ENCODE measurements at places on chromosomes 4 and X. TPM values are rescaled to one million over a fixed set of nuclear protein-coding genes. Genes with fewer than 3 reads are reported as not detected.

KLHL13 gene
- total RNA-seq: 0.08 TPM

TDO2 gene
- total RNA-seq: not detected

PPP1R2C gene
- total RNA-seq: not detected

- H3K4me1 ChIP-seq: peaks cover 24% of the 10 kb centered on the region
- H3K4me3 ChIP-seq: no peak overlapping the region
- no peak overlapping the region for H3K27ac ChIP-seq
- no peaks in the 10 kb centered on the region for H3K36me3 ChIP-seq
- H3K27me3 ChIP-seq: peaks cover 2% of the 10 kb centered on the region
- no peak for DNase-seq
These were observed 29.1 kb upstream of the C1QTNF7 start for GRCh38 chr4:15398732-15399131.

DNA sequence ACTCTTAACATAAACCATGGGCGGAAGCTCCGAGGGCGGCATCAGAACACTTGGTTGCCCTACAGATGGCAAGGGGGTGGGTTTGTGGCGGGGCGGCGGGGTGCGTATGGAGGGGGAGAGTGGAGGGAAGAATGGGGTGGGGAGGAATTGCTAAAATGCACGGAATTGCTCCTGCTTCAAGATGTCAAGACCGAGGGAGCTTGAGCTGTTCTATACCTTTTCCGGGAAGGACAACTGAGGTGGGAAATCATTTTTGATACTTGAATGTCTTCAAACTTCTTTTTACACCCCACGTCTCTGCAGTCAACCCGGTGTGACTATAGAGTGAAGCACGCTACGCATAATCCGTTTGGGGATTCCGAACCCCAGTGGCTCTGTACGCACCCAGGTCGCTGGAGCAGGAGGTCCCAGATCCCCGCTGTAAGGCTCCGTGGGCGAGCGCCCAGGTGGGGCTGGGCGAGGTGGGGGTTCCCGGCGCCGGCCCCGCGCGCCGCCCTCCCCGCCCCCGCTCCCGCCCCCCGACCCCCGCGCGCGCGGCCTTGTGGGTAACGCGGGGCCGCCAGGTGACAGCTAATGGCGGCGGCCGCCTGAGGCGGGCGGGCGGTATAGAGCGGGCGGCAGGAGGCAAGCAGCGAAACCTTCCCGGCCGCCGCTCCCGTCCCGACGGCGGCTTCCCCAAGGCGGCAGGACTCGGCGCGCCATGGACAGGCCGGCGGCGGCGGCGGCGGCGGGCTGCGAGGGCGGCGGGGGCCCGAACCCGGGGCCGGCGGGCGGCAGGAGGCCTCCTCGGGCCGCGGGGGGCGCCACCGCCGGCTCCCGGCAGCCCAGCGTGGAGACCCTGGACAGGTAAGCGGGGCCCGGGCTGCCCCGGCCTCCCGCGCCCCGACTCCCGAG is at the start of gene MTMR1:
Gene MTMR1 (plus strand): TSS at position 566 of the 894 bp plus-strand sequence. CDS start 135 bp downstream, at position 701.
- H3K4me3 ChIP-seq: peak within 1 kb of the TSS; percentile 91
- H3K36me3 ChIP-seq: peaks cover 33% of the 10 kb centered on the region
- no peaks in the 10 kb centered on the region for H3K27me3 ChIP-seq
- H3K27ac ChIP-seq: peak within 1 kb of the TSS; percentile 98
- H3K4me1 ChIP-seq: peaks cover 68% of the 10 kb centered on the region
- DNase-seq: peak; percentile 58

GRCh38 chr4:4840351-4840750 is 19.1 kb upstream of the MSX1 start:
- H3K4me3 ChIP-seq: no peak overlapping the region
- H3K4me1 ChIP-seq: peaks cover 11% of the 10 kb centered on the region
- no peaks in the 10 kb centered on the region for H3K36me3 ChIP-seq
- H3K27ac ChIP-seq: no peak overlapping the region
- DNase-seq: no peak

DNA sequence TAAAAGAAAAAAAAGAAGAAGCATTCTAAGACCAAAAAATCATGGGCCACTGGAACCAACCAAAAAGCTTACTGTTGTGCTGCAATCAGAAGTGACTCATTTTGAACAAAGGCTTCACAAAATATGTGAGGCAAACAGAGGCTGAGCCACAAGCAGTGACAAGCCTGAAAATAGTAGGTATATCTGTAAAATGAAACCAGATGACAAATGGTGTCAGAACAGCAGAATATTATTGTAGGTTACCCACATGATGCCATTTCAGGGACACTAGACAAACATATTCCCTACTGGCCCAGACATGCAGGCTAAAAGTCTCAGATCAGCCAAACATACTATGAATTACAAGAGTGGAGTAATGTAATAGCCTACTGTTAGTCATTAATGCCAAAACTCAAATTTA is 1301.8 kb upstream of the DIAPH2 start:
- no peaks in the 10 kb centered on the region for H3K36me3 ChIP-seq
- no peak overlapping the region for H3K4me3 ChIP-seq
- no peak for DNase-seq
- no peaks in the 10 kb centered on the region for H3K27me3 ChIP-seq

- no peaks in the 10 kb centered on the region for H3K27me3 ChIP-seq
- DNase-seq: no peak
- H3K4me3 ChIP-seq: no peak overlapping the region
- H3K4me1 ChIP-seq: peaks cover 9% of the 10 kb centered on the region
These were observed 129.0 kb downstream of the ARAP2 start for GRCh38 chr4:36115312-36115711.

DNA sequence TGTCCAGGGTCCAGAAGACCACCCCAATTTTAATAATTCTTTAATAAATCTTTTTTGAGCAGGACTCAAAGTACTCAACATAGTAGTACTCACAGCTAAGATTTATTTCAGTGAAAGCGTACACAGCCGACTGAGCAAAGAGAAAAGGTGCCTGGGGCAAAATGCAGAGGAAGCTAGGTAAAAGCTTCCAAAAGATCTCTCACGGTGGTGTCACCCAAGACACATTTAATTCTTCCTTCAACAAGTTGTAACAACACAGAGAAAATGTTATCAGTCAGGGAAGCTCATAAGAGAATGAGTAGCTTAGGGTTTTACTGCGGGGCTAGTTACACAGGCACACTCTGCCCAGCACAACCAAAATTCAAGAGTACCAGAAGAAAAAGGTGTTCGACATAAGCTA is 201.1 kb downstream of the OPHN1 start:
- no peaks in the 10 kb centered on the region for H3K27me3 ChIP-seq
- DNase-seq: no peak
- H3K36me3 ChIP-seq: no peaks in the 10 kb centered on the region
- no peaks in the 10 kb centered on the region for H3K4me1 ChIP-seq

DNA sequence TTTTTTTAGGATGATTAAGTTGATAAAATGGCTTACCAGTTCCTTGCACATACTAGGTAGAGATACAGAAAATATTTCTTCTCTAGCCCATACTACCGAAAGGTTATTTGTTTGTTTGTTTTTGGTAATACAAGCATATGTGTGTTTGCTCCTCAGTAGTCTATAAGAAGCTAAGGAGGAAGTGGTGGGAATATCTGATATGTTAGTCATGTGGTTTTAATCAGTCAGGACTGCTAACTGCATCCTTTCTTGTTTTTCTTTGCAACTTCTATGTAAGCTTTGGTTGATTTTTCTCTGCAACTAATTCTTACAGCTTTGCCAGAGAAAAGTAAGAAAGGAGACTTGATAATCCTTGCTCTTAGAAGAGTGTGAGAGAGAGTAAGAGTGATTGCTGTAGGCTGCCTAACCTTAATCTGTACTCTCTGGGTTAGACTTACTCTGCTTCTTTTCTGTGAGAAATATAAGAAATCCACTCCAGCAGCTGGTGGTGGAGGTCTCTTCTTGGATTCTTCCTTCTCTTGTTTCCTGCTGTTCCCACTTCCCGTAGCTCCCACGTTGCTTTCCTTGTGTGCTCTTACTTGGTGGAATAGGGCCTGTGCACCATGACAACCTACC is 28.3 kb downstream of the SEPTIN11 start:
- no peak overlapping the region for H3K4me3 ChIP-seq
- H3K4me1 ChIP-seq: peaks cover 46% of the 10 kb centered on the region
- no peak overlapping the region for H3K27ac ChIP-seq
- H3K27me3 ChIP-seq: no peaks in the 10 kb centered on the region
- DNase-seq: no peak
- H3K36me3 ChIP-seq: peaks cover 25% of the 10 kb centered on the region

DNA sequence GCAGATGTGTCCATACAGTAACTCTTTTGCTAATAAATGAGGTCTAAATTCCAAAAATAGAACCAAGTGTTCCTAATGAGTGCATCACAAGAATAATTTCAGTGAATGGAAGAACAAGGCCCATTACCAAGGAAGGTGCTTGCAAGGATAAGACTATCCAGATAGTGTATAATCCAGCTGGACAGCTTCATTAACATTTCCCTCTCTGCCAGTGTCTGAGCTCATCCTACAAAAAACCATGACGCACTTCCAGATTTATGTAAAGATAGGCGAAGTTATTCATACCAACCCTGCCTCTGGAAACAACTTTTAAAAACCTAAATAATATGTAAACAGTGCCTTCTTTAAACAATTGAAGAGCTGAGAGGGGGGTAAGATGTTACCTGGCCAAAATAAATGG is 177.9 kb upstream of the STK26 start:
- no peaks in the 10 kb centered on the region for H3K36me3 ChIP-seq
- H3K27me3 ChIP-seq: no peaks in the 10 kb centered on the region
- H3K4me1 ChIP-seq: no peaks in the 10 kb centered on the region
- DNase-seq: no peak
- H3K4me3 ChIP-seq: no peak overlapping the region

Data from activated CD8-positive, alpha-beta T cell treated with anti-CD3 and anti-CD28 coated beads, Interleukin-2, amount 10 ng/mL, durations not matched to agents 7 days and 5 days (primary cell).